ENCODE measurements at places on chromosomes 5 and 9.

DNA sequence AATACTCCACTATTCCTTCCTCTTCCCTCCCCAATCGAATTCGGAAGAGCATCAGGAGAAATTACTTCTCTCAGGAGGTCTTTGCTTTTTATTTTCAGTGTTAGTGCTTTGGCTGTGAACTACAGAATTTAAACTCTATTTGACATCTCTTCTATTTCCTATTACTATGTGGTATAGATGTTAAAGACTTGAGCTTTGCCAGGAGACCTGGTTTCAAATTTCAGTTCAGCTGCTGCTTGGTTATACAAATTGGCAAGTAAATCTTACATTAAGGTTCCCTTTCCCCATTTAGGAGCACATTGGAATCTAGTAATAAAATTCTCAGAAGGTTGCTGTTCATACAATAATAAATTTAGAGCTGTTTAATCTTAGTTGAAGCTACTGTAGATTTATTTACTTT is 13.1 kb downstream of the UHRF2 start:
- DNase-seq = no peak

GRCh38 chr9:83972286-83972685 is 7.7 kb downstream of the HNRNPK start:
- no peak for DNase-seq

GRCh38 chr9:129547869-129548570 is 72.9 kb downstream of the C9orf50 start:
- DNase-seq = no peak

DNA sequence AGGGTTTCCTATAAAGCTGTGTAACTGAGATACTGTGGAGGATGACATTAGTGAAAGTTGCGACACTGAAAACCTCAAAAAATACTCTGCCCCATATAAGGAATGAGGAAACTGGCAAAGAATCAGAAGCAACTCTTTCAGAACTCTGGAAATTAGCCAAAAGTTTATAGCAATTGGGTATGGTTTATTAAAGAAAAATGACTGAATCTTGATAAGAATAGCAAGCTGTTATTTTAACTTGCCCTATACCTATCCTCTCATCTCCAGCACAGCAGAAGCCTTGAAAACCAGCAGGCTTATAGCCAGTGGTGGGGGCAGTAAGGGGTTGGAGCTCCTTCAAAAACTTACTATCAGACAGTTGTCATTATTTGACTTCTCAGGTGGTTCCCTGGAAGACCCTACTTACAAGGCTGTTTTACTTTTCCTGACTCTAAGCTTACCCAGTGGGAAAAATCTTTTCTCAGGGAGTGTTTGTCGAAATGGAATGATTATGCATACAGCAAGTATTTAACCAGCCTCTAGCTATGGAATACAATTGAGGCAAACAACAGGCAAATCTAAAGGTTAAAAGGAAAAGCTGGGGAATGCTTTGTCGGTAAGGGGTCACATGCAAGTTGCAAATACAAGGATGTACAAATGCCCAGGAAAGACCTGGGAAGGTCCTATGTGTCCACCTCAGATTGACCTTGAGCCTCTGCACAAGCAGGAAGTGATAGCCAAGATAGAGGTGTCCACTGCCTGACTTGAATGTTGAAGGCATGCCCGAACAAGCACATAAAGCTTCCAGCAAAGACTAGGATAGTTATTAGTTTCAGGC is 21.0 kb upstream of the FAM151B start:
- peak; percentile 9 for DNase-seq

DNA sequence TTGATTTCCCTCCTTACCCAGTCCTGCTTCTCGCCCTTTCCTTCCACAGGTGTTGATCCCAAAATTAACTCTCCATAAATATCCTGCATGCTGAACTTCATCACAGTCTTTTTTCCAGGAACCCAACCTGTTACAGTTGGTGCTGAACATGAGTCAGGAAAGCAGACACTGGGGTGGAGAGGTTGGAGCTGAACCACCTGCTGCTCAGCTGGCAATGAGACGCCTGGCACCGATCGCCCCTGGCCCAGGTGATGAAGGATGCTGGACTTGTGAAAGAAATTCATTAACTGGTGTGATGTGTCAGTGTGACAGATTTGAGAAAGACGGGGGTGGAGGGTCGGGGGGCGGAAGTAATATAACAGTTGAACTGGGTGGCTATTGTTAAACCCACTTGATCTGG is 30.6 kb downstream of the CPLX2 start:
- no peak for DNase-seq

- DNase-seq = peak; percentile 13
Measured at GRCh38 chr9:2066312-2067273, 51.4 kb downstream of the SMARCA2 start.

GRCh38 chr9:92969516-92970466 is 22.5 kb downstream of the FGD3 start:
- DNase-seq = no peak

DNA sequence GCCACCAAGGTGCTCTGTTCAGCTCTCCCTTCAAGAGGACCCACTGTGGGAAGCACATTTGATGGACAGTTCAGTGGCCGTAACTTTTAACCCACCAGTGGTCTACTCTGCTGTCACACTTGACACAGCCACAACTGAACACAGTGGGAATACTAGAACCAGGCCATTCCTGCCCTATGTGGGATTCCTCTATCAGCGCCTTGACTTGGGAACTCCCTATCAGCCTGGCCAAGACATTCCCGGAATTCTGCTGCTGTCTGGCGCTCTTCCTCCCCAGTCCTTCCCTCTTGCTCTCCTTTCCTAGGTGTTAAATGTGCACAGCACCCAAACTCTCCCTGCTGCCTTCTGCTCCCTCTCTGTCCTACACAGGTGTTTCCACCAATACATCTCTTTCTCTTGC is 23.1 kb upstream of the SH3PXD2B start:
- no peak for DNase-seq

- no peak for DNase-seq
Measured at GRCh38 chr5:3606121-3606831, 10.6 kb downstream of the IRX1 start.

DNA sequence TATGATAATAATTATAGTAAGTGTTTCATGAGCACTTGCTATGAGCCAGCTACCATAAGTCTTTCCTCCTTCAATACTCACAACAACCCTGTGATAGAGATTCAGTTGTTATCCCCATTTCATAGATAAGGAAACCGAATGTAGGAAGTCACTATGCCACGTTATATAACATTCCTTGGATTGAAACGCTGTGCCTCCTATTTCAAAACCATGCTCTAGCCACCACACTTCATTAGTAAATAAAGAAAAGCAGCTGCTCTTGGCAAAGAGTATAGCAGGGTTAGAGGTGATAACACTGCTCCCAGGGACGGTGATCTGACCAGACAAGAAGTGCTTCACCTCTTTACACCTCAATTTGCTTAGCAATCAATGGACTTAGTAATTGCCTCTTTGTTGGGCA is 5.5 kb downstream of the ADAMTS12 start:
- no peak for DNase-seq

DNA sequence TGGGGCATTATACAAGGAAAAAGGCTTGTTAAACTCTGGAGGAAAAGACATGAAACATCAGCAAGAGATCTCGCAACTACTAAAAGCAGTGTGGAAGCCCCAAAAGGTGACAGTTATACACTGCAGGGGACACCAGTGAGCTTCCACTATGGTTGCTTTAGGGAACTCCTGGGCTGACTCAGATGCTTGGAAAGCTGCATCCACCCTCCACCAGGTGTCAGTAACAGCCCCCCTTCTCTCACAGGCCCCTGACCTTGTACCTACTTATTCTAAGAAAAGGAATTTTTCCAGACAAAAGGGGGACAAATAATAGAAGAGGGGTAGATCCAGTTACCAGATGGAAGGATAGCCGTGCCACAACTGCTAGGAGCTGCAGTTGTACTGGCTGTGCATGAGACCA is 154.4 kb upstream of the COX7C start:
- DNase-seq = no peak

GRCh38 chr9:14530366-14530765 is 162.9 kb downstream of the ZDHHC21 start:
- DNase-seq = no peak

- no peak for DNase-seq
Measured at GRCh38 chr9:18111146-18111545, 362.8 kb upstream of the ADAMTSL1 start.

GRCh38 chr9:27404661-27405060 is 107.7 kb upstream of the EQTN start:
- DNase-seq = no peak

DNA sequence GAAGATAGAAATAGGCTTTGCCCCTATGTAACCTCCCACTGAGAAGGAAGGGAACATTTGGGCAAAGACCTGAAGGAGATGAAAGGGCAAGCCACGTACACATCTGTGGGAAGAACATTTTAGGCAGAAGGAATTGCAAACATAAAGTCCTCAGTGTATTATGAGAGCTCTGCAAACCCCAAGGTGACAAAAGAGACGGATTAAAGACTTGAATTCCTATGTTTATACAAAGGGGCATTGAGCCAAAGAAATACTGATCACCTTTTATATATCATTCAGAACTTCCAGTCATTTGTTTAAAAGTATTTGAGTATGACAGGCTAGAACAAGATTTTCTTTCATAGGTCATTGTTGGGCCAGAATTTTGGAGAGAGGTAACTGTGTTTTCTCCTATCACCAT is 90.2 kb upstream of the ATG10 start:
- no peak for DNase-seq

DNA sequence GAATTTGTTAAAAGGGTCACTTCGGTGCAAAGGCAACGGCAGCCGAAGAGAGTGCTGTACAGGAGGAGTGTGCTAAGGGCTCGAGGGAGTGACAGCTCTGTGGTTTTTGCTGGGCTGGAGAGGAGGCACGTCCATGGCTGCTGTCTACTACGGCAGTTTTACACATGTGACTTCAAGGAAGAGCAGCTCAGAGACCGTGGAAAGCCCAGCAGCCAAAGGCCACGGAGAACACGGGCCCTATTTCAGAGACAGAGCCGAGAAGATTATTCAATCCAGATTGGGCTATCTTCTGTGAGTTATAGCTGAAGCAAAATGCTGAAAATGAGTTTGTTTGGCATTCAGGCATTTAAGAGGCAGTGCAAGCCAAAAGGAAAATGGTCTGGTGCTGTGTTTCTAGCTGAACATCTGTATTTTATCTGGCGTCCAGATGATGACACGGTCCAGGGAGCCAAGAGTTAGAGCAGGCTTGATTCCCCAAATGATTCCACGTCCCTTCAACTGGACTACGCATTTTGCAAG is 96.4 kb downstream of the RFK start:
- no peak for DNase-seq

DNA sequence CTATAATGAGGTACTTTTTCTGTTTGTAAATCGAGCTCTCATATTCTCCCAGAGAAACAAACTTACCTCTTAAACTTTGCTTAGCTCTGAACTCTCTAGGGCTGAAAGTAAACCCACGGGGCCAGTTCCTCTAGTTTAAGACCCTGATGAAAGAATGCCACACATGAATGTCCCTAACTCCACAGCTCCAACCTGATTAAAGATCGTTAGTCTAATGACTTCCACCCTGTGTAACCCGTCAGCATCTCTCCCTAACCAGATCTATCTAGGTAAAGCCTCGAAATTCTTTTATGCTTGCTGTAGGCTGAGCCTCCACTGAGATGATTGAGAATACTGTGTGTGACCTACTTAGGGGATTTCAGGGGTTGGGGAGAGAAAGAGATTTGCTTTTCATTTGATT is 27.0 kb downstream of the ADRA1B start:
- DNase-seq = no peak

GRCh38 chr5:157750320-157750719 is 6.8 kb downstream of the LSM11 start:
- no peak for DNase-seq

DNA sequence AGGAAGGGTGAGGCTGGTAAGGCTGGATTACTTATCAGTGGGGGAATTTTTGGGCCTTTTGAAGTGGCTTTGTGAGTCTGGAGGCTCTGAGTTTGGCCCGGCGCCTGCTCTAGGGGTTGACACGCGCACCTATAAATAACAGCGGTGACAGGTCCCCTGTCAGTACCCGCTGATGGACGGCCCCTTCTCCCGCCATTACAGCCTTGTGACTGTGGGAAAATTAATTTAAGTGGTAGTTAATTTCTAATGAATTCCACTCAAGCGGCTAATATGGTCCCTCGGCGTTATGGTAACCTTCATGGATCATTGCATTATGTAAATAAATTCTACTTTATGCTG is 16.5 kb downstream of the MRPL36 start:
- DNase-seq = no peak

- DNase-seq = no peak
Measured at GRCh38 chr9:1454211-1454610, 404.1 kb downstream of the DMRT2 start.

DNA sequence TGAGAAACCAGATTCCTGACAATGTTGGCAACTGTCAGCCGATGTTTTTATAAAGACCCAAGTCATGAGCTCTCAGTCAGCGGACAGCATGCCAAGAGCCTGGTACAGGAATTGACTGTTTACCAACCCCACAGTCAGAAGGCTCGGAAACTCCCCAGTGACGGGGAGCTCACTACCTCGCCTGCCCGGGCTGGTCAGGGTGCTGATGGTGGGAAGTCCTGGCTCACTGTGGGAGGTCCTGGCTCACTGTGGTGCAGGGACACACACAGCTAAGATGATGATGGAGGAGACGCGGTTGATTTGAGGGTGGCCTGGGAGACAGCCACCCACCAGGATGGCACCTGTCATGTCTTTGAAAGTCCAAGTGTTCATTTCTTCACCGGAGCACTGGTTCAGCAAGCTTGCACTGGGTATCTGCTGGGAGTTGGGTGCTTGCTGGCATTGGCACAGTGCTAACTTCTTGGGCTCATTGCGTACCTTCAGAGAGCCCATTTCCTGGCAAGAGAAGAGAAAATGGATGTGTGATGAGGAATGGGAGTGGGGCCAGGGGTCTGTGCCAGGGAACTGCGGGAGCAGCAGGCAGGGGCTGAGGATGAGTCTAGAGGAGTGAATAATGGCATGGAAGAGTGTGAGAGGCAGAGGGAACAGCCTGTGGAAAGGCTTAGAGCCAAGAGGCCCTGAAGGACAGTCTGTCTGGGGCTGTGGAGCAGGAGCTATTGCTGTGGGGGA is 15.3 kb downstream of the ASS1 start:
- DNase-seq = no peak

- DNase-seq = no peak
Measured at GRCh38 chr9:91157883-91158282, 203.8 kb downstream of the AUH start.

GRCh38 chr9:88593537-88594185 is 58.7 kb downstream of the NXNL2 start:
- peak; percentile 85 for DNase-seq

DNA sequence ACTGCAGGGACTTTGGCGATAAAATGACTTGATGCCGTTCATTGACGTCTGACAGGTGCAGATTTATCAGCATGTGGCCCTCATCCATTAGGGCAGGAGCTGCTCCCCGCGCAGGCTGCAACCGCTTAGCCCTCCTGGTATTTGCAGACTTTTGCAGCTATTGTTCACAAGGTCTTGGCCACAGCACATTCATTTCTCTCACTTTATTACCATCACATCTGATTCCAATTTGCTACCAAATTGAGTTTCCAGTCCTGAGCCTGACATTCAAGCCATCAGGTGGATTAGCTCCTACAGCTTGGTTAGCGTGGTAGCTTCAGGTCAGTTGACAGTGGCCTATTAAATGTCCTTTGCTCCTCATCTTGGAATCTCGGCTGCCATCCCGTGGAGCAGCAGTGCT is 299.2 kb downstream of the CD180 start:
- DNase-seq = no peak
